ENCODE measurements at places on chromosomes 1 and 21.

- DNase-seq = peak; percentile 35
These were observed 14.3 kb downstream of the RRP15 start for GRCh38 chr1:218299416-218299815.

DNA sequence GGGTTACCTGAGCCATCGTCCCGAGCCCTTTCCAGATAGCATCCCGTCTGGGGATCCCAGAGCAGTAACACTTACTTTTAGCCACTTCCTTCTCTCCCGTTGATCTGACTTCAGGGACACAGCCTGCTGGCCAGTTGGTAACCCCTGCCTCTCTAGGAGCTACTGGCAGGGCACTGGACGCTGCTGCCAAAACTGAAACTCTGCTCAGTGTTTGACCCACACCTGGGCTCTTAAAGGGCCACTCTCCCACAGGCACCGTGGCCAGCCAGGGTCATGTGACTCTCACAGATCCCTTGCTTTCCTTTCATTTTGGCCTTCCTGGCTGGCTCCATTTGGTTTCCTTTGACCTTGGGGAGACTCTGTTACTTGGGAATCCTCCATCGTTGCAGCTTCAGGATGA lies at the start of gene PIGR:
PIGR (minus strand) TSS at position 206 of the 400 bp plus-strand sequence. CDS start 5,935 bp downstream, outside the sequence.
- no peak for DNase-seq

- no peak for DNase-seq
These were observed 64.0 kb downstream of the MEGF6 start for GRCh38 chr1:3547055-3548005.

DNA sequence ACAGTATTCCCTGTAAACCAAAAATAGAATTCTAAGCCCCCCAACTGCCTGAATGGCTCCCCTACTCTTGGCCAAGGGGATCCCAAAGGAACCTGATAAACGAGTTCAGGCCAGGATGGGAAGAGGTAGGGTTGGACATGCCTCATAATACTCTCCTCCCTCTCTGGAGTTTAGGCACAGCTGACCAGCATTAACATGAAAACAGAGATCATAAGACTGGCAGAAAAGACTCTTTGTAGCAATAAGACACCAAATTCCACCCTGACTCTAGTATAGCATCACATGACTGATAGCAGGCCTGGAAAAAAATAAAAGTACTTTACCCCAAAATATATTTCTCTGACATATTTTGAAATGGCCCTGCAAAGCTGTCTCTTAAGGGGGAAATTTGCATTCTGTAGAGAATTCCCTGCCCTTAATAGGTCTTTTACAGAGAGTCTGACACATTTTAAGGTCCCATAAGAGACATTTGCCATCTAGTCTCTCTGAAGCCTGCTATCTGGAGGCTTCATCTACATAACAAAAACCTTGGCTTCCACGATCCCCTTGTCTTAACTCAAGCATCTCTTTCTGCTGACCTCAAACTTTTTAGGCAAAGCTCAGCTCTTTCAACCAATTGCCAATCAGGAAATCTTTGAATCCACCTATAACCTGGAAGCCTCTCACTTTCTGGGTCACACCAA lies 55.9 kb downstream of the SIK1 start:
- DNase-seq = no peak

GRCh38 chr1:85378534-85378933 lies 86.4 kb downstream of the DDAH1 start:
- no peak for DNase-seq

DNA sequence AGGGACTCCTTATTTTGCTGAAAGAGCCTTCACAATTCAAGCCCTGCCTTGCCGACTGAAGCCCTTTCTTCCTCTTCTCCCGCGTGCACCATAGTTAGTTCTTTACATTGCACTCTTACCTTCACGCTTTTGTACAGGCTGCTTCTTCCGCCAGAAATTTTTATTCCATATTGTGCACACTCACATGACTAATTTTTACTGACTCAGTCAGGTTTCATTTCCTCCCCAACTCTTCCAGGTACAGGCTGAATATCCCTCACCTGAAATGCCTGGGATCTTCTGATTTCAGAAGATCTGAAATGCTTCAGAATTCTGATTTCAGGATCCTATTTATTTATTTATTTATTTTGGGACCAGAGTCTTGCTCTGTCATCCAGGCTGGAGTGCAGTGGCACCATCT lies 172.8 kb downstream of the ZNF281 start:
- no peak for DNase-seq

DNA sequence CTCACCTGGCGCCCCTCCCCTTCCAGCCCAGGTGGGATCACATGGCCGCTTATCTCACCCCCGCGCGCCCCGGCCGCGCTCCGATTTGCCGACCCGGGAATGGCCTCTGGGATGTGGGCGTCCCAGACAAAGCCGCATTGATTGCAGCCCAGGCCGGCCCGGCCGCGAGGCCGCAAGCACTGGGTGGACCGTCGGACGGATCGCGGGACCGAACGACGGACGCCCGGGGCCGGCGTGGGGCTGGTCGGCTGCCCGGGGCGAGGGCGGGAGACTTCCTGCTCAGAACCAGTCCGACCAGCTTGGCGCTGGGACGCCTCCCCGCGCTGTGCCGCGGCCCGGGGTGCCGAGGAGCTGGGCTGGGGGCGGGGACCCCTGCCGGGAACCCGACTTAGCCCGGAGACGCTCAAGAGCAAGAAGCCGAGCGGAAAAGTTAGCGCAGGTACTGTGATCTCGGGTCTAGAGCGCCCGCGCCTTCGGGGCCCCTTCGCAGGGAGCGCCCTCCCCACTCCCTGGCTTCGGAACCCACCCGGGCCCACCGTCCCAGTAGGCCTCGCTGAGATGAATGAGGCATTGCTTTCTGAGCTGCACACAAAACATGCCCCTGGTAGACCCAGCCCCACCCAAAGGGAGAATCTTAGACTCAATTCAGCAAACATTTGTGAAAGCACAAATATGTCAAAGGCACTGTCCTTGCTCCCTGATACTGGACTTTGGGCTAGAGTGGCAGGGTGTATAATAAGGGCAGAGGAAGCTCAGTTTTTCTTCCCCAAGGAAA lies 415 bp upstream of the LAD1 start:
- DNase-seq = peak; percentile 76

GRCh38 chr1:156828400-156829124 lies 11.9 kb upstream of the SH2D2A start:
- DNase-seq = no peak

- DNase-seq = peak; percentile 26
These were observed 6.2 kb upstream of the KCNK2 start for GRCh38 chr1:215076322-215076721.

GRCh38 chr1:115630342-115630741 lies 11.4 kb upstream of the VANGL1 start:
- no peak for DNase-seq

DNA sequence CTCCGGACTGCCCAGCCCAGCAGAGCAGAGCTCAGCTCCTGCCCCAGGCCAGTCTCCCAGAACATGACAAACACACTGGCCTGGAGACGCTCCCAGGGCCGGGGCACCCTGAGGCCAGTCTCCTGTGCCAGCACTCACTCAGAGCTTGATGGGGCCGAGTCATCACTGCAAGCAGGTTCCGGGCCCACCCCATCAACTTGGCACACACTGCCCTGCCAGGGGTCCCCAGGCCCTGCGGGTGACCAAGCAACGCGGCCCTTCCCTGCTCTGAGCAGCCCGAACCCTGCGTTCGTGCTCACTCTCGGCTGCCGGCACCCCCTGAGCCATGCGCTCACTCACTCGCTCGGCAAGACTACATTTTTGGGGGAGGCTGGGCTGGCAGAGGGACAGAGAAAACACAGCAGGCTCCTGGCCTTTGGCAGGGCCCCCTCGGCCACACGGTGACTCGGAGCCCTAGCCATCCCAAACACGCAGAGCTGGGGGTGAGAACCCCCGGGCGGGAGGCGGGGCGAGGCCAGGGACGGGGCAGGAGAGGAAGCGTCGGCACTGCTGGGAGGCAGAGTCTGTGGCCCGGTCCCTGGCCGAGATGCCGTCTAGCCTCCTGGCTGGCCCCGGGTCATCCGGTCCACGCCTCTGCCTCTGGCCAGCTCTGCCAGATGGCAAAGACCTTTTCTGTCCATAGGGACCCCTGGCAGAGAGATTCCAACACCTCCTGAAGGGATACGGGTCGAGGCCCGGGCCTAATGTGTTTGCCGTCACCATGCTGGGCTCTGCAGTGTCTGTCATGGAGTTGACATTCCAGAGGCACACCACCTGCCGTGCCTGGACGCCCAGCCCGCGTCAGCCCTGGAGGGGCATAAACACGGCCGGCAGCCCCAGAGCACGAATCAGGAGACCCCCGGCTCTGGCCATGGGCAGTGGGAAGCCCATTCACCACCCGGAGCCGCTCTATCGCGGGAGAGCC lies 68.0 kb downstream of the MEGF6 start:
- DNase-seq = no peak

DNA sequence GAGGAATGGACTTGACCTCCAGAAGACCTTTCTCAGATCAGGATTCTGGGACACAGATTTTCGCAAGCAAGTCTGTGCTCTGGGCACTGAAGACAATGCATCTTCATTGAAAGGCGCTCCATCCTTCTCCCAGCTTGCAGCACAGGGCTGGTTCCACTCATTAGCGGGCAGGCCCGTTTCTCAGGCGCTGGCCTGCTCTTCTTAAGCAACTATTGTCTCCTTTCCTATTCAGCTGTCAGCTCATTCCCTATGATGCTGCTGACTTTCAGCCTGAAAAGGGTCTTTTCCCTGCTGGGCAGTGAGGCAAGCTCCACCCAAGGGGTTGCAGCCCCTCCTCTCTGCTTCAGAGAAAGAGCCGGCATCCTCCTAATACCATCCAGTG lies 91.9 kb upstream of the PLXNA2 start:
- no peak for DNase-seq

DNA sequence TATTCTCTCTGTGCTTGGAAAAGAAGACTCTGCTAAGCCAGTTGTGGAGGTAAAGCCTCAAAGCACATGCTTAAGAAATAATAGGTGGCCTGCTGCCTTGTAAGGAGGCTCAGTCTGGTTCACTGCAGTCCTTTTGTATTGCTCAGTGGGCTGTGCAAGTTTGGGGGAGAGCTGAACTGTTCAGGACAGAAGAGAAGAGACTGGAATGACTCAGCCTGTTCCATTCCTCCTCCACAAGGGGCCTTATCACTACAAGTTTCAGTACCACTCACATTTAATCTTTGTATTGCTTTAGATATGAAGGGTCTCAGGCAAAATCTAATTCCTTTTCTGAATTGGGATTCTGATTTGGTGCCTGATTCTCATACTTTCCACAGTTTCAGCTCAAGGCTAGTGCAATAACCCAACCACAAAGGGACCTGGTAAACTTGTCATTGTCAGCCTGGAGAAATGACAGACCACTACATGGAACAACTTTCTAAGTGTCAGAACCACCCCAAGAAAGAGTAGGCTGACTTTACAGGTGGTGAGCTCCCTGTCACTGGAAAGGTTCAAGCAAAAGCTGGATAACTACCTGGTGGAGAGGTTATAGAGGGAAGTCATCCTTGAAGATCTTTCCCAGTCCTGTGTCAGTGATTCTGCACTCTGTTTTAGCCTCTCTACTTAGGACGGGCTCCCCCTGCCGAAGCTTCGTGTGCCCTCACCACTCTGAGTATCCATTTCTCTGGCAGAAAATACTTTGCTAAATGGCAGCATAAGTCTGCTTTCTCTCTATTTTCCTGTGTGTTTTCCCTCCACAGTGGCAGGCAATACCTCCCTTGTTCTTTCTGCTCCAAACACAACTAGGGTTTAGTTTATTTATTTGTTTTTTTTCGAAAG lies 162.9 kb upstream of the GJB5 start:
- no peak for DNase-seq

- no peak for DNase-seq
These were observed 132.7 kb downstream of the UCK2 start for GRCh38 chr1:165960136-165960535.

- no peak for DNase-seq
These were observed 91.9 kb upstream of the IRF2BP2 start for GRCh38 chr1:234701737-234702341.

GRCh38 chr1:190277107-190277506 lies 200.6 kb downstream of the BRINP3 start:
- DNase-seq = no peak

DNA sequence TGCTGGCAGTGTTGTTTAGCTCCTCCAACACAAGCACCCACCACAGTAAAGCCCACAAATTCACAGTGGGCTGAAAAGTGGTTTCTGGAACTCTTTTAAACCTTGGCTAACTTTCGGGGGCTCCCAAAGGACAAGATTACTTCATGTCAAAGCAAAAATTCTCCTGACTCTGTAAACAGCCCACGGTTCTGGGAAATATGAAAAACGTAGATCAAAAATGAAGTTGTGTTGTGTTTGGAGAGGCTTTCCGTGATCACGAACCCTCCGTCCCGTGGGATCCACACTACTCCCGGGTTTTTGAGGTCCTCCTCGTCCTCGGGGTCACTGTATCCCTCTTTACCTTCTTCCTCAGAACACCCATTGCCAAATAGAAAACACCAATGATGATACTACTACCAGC lies 159.0 kb upstream of the RUNX1 start:
- DNase-seq = no peak

DNA sequence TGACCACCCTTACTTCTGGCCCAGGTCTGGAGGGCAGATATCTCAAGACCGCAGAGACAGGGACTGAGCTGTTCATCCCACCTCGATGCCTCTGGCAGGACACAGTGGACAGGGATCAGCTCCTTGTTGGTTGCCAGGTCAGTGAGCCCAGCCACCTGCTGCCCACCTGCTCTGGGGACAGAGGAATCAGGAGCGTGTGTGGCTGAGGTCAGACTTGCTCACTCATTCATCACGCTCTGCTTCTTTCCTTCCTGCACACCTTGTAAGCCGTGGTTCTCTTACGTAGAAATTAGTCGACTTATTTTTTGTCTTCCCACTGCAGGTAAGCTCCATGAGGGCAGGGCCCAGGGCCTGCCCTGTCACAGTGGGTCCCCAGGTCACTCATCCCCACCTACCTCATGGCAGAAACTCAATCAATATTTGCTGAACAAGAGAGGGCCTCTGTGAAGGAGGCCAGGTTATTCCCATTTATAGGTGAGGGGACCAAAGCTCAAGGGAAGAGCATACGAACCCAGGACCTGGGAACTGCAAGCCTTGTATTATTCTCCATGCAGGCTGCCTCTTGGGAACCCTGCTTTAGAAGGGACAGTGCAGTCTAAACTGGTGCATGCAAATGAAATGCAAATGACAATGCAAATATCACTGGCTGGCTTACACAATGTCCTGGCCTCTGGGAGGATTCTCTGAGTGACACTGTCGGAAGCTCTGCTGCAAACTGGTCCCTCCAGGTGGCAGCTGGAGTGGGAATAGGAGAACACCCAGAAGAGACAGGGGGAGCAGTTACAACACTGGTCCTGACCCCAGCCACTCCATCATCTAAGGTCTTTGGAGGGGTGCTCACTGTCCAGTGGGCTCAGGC lies 58.4 kb upstream of the PAX7 start:
- no peak for DNase-seq

- DNase-seq = no peak
These were observed 42.8 kb upstream of the USP24 start for GRCh38 chr1:55257958-55258357.

DNA sequence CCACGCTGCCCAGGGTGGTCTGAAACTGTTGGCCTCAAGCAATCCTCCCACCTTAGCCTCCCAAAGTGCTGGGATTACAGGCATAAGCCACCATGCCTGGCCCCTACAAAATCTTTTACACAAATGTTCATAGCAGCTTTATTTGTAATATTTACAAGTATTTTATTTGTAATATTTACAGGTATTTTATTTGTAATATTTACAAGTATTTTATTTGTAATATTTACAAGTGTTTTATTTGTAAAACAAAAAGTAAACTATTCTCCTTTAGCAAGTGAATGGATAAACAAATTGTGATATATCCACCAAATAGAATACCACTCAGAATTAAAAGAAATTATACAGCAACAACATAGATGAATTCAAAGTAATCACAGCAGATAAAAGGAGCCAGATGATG lies 11.4 kb upstream of the FNBP1L start:
- DNase-seq = no peak

Measured in COLO829 (cell line).